T-helper 1 cell (primary cell): ENCODE measurements at places on chromosomes 6 and 20.

DNA sequence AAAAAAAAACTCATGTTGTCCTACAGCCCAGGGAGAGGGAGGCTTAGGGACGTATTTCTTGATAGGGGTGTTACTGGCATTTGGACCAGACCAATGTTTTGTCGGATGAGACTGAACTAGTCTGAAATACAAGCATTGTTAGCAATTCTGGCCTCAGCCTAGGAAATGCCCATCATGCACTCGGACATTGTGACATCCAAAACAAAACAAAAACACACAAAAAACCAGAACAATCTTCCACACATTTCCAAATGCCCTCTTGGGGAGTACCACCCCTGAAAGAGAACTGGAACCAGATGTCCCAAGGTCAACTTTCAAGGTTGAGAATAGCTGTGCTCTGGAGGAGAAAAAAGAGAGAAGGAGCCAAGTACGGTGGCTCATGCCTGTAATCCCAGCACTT lies 299.1 kb upstream of the JARID2 start:
- DNase-seq: no peak

GRCh38 chr6:14792118-14792955 lies 453.5 kb upstream of the JARID2 start:
- DNase-seq: no peak

- no peak for DNase-seq
Observed at GRCh38 chr6:54716877-54717276, 129.7 kb upstream of the FAM83B start.

- DNase-seq: no peak
Observed at GRCh38 chr6:117555262-117555849, 47.0 kb downstream of the GOPC start.

DNA sequence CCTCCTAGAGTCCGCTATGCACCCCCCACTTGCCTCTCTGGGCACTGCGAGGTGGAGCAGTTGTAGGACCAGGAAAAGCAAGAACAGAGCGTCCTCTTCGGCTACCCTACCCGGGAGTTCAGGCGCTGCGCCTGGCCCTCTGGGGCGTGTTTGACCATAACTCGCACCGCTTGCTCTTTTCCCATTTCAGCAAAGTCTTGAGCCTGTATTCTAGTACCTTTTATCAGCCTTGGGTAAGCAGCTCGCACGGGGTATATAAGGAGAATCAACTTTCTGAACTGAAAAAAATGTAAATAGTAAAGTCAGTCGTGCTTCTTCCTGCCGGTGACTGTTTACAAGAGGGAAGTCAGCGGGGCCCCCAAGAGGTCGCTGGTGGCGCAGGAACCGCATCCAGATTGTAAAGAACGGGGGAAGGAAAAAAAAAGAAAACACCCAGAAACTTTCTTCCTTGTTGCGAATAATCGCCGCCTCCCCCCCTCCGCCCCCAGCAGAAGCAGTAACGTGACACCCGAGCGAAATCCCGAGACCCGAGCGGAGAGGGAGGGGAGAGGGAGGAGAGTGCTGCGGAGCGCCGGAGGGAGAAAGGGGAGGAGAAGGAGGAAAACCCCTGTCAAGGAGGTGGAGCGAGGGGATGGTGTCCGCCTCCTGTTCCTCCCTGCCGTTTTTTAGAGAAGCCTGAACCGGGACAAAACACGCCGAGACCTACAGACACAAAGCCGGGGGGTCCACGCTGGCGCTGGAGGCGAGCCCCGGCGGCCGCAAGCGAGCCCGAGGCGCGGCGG lies at the start of gene UST:
Gene UST, plus strand, starts transcription at position 668 of the 782 bp plus-strand sequence. CDS start 401 bp downstream, outside the sequence.
- peak; percentile 65 for DNase-seq

GRCh38 chr20:43450841-43451799 lies 6.6 kb upstream of the SRSF6 start:
- no peak for DNase-seq

DNA sequence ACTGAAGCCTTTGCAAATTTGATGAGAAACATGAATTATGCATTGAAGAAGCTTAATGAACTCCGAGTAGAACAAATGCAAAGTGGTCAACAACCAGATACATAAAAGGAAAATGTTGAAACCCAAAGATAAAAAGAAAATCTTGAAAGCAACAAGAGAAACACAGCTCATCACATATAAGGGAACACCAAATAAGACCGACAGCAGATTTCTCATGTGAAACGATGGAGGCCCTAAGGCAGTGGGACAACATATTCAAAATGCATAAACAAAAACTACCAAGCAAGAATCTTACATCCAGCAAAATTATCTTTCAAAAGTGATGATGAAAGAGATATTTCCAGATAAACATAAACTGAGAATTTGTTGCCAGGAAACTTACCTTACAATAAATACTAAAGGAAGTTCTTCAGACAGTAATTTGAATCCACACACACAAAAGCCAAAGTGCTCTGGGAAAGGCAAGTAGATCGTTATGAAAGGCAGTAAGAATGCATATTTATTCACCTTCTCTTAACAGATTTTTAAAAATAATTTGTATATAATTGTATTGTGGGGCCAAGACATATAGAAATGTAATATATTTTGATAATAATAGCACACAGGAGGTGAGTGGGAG lies 22.5 kb downstream of the SLC52A3 start:
- DNase-seq: no peak

- no peak for DNase-seq
Observed at GRCh38 chr6:156545931-156546330, 231.2 kb upstream of the ARID1B start.

DNA sequence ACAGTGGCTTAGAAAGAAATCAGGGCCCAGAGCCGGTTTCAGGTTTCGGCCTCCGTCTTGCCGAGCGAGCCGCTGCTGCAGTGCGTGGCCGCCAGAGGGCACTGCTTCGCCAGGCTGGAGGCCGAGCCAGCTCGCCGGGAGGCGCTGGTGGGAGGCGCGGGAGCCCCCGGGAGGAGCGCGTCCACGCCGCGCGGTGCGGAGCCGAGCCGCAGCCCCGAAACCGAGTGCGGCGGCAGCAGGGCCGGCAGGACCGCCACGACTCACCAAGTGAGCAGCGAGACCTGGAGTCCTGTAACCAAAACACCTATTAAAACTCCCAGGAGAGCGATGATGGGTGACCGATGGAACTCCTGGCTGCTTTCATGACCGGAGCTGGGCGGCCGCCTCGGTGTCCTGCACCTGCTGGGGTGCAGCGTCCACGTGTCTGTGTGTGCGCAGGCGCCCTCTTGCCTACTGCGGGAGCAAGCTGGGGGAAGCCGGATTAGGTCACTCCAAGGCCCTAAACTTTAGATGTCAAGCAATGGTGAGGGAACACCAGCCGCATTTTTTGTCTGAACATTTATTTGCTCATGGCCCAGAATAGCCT lies 186.9 kb upstream of the UST start:
- DNase-seq: peak; percentile 45

- DNase-seq: no peak
Observed at GRCh38 chr6:74431873-74432580, 736.0 kb downstream of the CD109 start.

DNA sequence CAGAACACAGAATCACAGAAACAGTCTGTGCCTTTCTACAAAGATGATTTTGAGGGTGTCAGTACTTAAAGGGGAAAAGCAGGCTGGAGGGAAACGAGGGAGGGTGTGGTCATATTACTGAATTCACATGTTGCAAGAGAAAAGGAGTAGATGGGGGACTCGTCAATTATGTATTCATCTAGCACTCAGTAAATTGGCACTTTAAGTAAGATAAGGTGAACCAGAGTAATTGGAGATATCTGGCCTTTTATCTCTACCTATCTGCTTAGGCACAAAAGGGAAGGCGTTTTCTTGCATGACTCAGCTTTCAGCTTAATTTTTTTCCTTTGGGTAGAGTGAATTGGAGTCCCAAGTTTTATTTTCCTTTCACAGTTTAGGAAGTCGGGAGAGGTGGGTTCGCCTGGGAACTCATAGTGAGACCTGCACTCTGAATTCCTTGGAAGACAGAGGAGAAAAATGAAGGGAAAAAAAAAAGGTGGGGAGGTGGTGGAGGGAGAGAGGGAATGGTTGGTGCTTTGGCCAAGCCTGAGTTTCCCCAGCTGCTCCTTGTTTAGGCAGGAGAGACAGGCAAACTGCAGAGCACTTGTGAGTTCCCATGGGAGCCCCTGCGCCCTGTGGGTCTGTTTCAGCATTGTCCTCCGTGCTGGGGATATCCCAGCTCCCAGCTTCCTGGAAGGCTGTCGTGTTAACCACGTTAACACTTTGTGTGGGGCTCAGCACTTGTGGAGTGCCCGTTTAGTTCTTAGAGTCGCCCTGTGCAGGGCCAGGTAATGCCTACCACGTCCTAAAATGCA lies 19.7 kb upstream of the GTSF1L start:
- no peak for DNase-seq

- no peak for DNase-seq
Observed at GRCh38 chr6:118391086-118391485, 157.0 kb upstream of the PLN start.

DNA sequence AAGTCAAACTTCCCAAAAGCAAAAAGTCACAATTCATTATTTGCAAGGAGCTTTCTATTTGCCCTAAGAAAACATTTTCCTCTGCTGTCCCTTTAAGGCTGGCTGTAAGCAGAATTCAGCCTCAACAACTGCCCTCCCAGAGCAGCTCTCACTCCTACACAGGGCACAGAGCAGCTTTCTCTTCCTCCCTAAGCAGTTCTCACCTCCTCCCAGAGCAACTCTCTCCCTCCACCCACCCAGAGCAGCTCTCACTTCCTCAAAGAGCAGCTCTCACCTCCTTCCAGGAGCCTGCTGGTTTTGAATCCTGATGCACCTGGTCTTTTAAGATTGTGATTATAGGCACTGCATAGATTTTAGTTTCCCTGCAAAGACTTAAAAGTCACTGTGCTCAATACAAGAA lies 120.6 kb upstream of the TMEM181 start:
- DNase-seq: no peak

- DNase-seq: peak; percentile 9
Observed at GRCh38 chr20:17624551-17625245, 54.8 kb downstream of the DSTN start.

GRCh38 chr20:37385659-37386504 lies 39.9 kb downstream of the SRC start:
- no peak for DNase-seq

- DNase-seq: no peak
Observed at GRCh38 chr20:40750541-40751035, 61.6 kb upstream of the MAFB start.

DNA sequence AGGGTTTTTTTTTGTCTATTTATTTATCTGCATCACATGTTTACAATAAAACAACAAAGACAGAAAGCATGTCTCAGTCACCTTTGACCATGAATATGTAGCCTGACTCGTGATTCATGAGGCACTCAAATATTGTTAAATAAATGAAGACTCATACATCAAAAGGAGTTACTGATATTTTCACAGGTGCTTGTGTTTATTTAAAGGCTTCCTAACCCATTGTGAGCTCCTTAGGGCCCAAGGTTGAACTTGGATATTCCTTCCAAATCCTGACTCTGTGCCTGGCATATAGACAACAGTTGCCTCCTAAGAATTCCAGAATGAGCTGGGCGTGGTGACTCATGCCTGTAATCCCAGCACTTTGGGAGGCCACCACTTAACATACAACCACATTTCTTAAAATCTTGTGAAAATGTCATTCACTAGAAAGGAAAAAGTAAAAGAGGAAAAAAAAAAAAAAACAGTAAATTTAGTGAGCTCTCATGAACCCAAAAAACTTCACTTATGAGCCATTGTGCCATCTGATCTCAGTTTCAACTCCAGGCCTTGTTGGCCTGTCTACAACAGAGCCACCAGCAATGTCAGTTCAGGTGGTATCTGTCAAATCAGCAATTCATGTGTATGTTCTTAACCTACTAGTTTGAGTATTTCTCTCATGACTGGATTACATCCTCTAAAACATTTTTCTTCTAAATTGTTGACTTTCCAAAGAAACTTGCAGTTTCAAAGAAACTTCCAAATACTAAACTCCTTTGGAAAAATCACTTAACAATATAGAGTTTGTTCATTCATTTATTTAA lies 162.7 kb upstream of the MARCKS start:
- no peak for DNase-seq

DNA sequence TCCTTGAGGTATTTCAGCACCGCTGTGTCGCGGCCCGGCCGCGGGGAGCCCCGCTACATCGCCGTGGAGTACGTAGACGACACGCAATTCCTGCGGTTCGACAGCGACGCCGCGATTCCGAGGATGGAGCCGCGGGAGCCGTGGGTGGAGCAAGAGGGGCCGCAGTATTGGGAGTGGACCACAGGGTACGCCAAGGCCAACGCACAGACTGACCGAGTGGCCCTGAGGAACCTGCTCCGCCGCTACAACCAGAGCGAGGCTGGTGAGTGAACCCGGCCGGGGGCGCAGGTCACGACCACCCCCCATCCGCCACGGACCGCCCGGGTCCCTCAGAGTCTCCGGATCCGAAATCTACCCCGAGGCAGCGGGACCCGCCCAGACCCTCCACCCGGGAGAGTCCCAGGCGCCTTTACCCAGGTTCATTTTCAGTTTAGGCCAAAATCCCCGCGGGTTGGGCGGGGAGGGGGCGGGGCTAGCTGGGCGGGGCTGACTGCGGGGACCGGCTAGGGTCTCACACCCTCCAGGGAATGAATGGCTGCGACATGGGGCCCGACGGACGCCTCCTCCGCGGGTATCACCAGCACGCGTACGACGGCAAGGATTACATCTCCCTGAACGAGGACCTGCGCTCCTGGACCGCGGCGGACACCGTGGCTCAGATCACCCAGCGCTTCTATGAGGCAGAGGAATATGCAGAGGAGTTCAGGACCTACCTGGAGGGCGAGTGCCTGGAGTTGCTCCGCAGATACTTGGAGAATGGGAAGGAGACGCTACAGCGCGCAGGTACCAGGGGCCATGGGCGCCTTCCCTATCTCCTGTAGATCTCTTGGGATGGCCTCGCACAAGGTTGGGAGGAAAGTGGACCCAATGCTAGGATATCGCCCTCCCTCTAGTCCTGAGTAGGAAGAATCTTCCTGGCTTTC lies 693 bp downstream of the HLA-F start:
- DNase-seq: peak; percentile 69

- DNase-seq: no peak
Observed at GRCh38 chr20:51899674-51900073, 97.4 kb upstream of the SALL4 start.

- DNase-seq: no peak
Observed at GRCh38 chr6:1407499-1407990, 18.2 kb downstream of the FOXF2 start.

DNA sequence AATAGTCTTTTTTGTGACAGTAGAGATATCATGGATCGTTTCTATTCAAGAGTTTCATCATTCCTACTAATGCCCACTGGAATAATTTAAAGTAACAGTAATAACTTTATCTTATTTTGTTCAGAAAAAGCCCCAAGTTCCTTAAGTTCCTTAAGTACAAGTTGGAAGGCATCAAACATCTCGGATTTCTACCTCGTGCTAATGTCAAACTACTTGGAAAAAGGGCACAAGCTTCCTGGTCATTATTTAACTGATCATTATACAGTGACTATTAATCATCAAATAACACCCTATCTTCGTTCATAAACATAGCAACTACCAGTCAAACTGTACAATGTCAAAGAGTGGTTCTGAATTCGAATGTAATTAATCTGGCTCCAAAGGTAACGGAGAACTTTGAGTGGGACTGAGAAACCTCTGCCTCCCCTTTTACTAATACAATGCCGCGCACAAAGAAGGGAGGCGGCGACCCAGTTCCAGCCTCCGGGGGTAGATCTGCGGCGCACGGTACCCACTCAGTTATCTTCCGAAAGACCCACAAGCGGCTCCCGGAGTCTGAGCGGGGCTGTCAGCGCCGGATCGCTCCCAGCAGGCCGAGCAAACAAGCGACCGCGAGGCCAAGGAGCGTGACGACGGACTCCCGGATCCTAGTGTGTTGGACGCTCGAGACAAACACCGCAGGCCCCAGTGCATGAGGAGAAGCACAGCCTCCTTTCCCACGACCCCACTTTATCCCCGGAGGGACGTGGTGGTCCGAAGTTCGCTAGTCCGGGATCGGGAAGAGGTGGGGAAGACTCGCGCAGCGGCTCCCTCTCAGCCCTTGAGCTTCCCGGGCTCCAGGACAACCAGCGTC lies 716 bp downstream of the SHPRH start:
- DNase-seq: peak; percentile 38

GRCh38 chr6:38512211-38512610 lies 127.5 kb downstream of the BTBD9 start:
- DNase-seq: no peak
